ENCODE measurements at places on chromosomes 11 and 22. TPM values are rescaled to one million over a fixed set of nuclear protein-coding genes. Genes with fewer than 3 reads are reported as not detected.
A peak's percentile ranks its signal among the peaks of the same experiment; 100 is the strongest.

MIAT gene
- 1.3 TPM for total RNA-seq

DKK3 gene
- 152 TPM for total RNA-seq

MEI1 gene
- total RNA-seq, result not detected

SLC35F2 gene
- total RNA-seq, result 32.6 TPM

PICALM gene
- total RNA-seq, result 184 TPM

C22orf31 gene
- total RNA-seq, result not detected

DNA sequence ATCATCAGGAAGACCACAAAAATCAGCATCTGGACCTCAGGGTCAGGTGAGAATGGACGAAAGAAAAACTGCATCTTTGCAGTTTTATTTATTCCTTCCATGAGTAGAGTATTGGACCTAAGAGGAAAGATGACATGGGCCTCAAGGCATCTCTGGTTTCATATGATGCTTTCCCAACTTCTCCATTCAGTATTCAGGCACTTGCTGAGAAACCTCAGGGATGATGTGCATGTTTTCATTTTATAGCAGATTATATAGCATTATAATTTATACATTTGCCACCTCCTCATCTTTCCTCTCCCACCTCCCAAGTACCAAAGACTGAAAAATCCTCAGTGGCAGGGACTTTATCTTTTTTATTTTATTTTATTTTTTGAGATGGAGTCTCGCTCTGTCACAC is at the start of gene OR10V1:
Gene OR10V1, minus strand, starts transcription at position 101 of the 400 bp plus-strand sequence. Its CDS starts 0 bp downstream, at position 101.
- no peak for DNase-seq

- DNase-seq, result no peak
These were observed 1.3 kb upstream of the SLC39A13 start for GRCh38 chr11:47406896-47407745.

- DNase-seq, result peak; percentile 77
These were observed 5.4 kb downstream of the BEST1 start for GRCh38 chr11:61955422-61956135.

DNA sequence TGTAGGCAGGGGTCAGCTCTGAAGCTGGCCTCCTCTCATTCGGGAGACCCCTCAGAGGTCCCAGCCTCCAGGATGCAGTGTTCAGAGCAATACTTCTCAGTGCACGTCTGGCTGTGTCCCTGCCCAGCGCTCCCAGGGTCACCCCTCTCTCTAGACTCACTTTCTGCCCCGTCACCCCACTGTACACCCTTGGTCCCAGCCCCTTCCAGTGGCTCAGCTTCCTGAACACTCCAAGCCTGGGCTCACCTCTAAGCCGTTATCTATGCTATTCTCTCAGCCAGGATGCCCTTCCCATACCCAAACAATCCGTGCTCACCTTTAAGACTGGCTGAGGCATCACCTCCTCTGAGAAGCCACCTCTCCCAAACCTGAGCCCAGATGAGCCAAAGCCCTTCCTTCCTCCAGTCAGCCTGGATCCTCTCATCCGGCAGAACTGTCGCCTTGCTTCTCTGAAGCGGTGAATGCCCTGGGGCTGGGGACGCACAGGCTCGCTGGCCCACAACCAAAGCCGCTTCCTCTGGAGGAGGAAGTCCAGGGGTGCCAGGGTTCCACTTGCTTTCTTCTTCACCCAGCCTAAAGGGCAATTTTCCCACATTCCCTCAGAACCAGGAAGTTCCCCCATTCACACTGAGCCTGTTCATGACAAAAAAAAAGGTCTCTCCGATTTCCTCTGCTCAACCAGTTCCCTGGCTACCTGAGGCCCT is 13.7 kb upstream of the CDKN1C start:
- DNase-seq, result no peak

DNA sequence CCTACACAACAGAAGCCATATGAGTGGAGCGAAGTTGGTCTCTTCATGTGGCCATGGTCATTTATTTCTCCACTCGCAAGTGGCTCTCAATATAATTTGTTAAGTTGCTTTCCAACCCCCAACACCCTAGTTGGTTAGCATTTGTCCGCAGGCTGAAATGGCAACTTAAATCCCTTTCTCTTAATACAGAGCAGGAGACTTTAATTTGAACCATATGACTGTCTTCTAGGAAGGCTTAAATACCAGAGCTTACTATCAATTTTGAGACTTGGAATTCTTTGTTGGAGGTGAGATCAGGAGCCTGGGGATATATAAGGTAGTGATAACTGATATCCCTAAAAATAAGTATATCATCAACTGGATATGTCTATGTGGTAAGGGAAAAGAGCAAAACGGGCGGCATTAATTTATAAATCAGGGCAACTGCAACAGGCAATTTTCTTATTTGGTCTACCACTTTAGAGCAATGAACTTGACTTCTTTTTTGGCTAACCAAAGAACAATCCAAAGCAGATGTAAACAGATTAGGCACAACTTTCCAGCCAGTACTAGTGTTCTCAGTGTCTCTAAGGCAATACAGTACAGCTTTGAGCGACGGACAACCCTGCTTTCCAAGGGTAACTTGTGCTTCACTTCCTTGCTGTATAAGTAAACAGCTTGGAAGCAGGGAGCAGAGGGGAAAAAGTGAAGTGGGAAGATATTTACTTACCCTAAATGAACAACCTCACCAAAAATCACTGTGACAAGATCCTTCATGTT is 74.7 kb upstream of the APOA1 start:
- no peak for DNase-seq

- DNase-seq, result no peak
These were observed 23.5 kb downstream of the DRICH1 start for GRCh38 chr22:23608583-23608982.
